ENCODE measurements at places on chromosomes 1 and 21.

GRCh38 chr1:224211206-224211962 lies 28.3 kb downstream of the DEGS1 start:
- DNase-seq: no peak

DNA sequence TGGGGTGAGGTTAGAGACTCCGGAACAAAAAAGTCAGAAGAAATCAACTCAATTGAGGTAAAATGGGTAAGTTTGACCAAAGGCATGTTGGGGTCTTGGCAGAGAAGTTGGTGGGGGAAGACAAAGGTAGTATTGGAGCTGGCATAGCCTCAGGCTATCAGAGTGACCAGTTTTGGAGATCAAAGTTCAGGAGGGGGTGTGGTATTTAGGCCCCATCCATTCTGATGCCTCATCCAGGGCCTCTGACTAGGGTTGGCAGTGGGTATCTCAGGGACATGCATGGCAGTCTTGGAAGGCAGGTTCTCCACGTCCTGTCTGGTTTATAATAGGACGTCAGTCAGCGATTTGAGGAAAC lies 73.2 kb upstream of the TRABD2B start:
- no peak for DNase-seq

- no peak for DNase-seq
Observed at GRCh38 chr1:235722858-235723257, 73.3 kb upstream of the GNG4 start.

- peak; percentile 57 for DNase-seq
Observed at GRCh38 chr1:3170561-3171453, 101.8 kb downstream of the PRDM16 start.

DNA sequence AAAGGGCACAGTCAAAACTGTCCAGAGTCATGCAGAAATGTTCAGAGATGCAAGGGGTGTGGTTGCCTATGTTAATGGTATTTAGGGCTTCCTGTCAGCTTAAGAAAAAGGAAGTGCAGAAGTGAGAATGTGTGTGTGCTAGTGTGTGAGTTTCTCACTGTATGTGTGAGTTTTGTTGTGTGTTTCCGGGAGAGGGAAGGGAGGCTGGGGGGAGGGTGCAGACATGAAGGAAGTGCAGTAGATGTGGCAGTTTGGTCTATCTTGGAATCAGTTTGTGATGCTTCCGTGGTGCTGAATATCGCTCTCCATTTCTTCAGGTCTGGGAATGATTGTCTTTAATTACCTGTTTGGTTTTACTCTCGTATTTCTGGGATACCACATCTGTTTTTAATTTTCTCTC lies 16.5 kb upstream of the ATP6V1G3 start:
- peak; percentile 5 for DNase-seq

DNA sequence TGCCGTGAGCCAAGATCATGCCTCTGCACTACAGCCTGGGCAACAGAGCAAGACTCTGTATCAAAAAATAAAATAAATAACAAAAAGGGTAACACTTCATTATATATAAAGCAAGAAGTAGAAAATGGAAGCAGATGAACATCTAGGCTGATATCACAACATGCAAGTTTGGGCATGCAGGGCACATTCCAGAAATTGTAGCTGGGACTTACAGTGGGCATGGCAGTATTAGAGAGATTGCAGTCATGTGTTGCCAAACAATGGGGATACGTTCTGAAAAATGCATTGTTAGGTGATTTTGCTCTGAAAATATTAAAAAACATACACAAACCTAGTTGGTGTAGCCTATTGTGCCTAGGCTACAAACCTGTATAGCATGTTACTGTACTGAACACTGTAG lies 441.0 kb upstream of the PRMT6 start:
- no peak for DNase-seq

- peak; percentile 46 for DNase-seq
Observed at GRCh38 chr1:59687081-59687480, 127.7 kb upstream of the HOOK1 start.

DNA sequence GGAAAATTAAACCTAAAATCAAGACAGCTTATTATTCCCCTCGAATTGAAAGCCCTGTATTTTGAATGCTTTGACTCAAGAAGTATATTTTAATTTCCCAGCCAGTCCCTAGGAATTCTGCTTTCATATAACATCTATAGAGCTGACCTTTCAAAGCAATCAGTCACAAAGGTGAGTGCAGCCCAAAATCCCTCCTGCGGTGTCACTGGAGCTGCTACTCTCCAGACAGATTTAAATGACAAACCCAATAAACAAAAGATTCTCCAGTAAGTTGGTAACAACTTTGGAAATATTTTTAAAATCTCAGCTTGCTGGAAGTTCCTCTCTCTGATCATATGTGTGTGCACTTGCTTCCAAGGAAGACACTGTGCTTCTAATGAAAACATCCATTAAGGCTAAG lies 14.7 kb downstream of the PLPP3 start:
- no peak for DNase-seq

GRCh38 chr1:106791041-106791440 lies 265.4 kb upstream of the PRMT6 start:
- DNase-seq: no peak

- DNase-seq: no peak
Observed at GRCh38 chr1:76340056-76340455, 265.5 kb downstream of the ST6GALNAC3 start.

DNA sequence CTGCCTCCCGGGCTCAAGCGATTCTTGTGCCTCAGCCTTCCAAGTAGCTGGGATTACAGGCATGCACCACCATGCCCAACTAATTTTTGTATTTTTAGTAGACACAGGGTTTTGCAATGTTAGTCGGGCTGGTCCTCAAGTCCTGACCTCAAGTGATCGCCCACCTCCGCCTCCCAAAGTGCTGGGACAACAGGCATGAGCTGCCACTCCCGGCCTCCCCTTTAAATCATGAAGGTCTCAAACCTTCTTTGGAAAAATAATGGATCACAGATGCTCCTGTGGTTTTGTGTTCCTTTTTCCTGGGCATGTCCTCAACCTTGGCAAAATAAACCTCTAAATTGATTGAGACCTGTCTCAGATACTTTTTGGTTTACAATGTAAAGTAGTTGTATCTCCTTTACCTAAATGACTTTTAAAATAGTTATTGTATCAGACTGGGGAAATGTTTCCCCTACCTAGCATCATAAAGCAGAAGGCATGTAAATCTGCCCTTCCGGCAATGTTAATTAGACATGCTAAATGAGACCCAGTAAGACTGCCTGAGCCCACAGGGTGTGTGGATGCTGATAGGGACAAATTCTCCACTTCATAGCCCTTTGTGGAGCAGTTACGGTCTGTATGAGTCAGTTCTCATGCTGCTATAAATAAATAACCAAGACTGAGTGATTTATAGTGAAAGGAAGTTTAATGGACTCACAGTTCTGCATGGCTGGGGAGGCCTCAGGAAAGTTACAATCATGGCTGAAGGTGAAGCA lies 27.8 kb downstream of the CBR1 start:
- DNase-seq: no peak

- no peak for DNase-seq
Observed at GRCh38 chr1:3219791-3220467, 150.9 kb downstream of the PRDM16 start.

- no peak for DNase-seq
Observed at GRCh38 chr1:103941086-103941485, 191.4 kb downstream of the AMY1C start.

- no peak for DNase-seq
Observed at GRCh38 chr1:35058988-35059387, 20.2 kb upstream of the ZMYM1 start.

DNA sequence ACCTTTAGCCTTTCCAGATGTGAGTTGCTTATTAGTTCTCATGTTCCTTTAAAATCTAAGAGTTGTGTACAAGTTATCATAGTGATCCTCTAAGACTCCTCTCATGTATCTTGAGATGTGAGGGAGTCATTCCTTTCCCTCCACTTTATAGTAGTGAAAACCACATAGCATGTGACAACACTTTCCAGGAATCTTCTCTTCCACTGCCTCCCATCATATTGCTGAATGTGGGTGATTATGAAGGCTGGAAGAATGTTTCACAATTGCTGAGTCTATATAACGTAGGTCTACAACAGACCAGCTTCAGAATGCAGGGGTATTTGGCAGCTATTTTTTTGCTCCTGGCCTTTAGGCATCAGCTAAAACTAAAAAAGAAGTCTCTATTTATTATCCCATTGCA lies 44.7 kb upstream of the LRRC7 start:
- no peak for DNase-seq

DNA sequence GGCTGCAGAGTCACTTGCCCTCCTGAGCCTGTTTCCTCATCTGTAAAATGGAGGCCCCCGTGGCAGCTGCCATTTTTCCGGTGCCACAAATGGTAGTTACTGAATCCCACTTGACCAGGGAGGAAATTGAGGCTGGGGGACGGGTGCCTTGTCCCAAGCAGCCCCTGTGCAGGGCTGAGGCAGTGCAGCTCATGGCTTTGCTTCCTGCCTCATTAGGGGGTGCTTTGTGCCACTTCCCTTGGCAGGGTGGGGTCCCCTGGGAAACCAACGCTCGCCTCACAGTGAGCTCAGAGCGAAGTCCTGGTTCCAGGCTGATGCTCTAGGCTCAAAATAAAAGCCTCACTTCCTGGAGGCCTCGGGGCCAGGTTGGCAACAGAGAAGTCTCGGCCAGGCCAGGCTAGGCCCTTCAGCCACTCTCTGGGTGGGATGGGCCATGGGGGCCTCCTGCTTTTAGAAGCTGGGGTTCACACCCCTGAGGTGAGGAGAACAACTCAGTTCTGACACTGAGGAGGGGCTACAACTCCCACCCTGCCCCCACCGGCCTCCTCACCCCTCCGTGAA lies 6.8 kb downstream of the LAPTM5 start:
- DNase-seq: no peak

GRCh38 chr1:198772626-198773025 lies 133.8 kb downstream of the PTPRC start:
- DNase-seq: no peak

DNA sequence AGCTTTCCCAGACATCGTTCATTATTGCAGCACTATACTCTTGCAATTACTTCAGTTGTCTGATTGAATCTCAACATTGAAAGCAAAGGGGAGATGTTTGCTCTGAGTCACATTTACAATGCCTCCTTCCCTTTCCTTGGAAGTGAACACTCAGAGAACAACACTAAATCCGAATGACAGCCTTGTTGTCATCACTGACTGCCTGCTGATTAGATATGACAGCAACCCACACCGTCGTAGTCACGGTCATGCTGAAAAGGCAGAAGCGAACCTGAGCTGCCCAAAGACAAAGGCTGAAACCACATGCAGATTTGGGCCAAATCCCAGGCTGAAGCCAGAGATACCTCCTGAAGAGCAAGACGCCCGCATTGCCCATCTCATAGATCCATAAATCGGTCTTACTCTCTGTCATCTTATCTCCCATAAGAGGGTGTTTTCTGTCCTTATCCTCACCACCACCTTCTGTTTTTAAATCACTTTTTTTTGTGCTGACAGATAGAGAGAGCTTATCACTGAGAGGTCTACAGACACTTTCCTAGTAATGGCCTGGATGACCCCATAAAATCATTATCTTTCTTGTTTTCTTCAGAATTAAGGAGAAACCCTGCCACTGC lies 47.5 kb downstream of the TMCO4 start:
- no peak for DNase-seq

GRCh38 chr1:196856053-196856452 lies 31.8 kb upstream of the CFHR4 start:
- no peak for DNase-seq

DNA sequence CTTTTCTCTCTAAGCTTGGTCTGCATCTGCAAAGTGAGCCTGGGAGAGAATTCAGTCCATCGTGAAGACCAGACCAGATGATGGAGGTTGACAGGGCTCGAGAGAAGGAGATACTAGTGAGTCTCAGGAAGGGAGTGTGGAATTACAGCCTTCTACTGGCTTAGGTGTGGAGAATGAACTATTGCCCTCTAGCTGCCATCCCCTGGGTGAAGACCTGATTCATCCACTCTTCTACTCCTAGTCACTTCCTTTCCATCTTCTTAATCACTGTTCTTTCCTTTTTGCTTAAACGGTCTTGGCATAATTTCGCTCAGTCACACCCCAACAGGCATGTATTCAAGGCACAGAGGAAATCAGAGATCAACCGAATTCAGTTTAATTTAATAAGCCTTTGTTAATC lies 34.0 kb upstream of the HSD17B7 start:
- DNase-seq: no peak

- peak; percentile 56 for DNase-seq
Observed at GRCh38 chr1:220776720-220777326, 9.9 kb upstream of the MTARC1 start.
